ENCODE measurements at places on chromosomes 3 and 15.

- no peak for DNase-seq
These were observed 14.9 kb downstream of the ATP11B start for GRCh38 chr3:182808041-182808770.

- DNase-seq, result peak; percentile 32
These were observed 271.7 kb downstream of the RPLP1 start for GRCh38 chr15:69724333-69724732.

GRCh38 chr3:170485294-170485693 is 66.6 kb downstream of the CLDN11 start:
- DNase-seq, result no peak

DNA sequence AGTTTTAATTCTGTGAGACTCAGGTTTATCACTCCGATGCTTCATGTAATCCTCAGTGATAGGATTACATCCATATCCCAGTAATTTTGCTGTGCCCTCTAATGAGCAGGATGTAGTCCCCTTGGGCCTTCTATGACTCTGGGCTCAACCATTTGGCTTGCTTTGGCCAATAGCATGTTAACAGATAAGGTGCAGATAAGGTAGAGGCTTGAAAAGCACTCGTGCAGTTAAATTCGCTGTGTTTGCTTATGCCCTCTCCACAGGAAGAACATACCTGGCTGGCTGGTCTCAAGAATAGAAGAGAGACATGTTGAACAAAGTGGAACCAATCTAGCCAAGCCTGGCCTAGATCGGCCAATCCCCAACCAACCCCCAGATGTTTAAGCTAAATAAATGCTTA is 20.1 kb downstream of the CCDC13 start:
- no peak for DNase-seq

GRCh38 chr3:8529738-8530525 is 28.3 kb downstream of the LMCD1 start:
- peak; percentile 58 for DNase-seq

DNA sequence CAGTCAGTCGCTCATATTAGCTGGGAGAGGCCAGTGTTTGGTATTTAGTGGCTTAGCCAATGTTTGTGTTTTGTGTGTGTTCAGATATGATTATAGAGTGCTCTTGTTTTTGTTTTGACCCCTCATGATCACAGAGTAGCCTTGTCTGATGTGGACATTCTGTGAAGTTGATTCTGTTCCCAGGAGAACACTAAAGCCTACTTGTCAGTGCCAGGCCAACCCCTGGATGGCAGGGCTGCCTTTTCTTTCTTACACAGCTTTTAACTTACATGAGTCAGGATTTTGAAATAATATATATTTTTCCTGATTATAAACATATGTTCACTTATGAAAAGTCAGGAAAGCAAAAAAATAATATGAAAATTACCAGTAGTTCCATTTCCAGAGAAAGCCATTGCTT is 11.9 kb downstream of the CFAP161 start:
- no peak for DNase-seq

- DNase-seq, result no peak
These were observed 6.5 kb downstream of the ARHGEF3 start for GRCh38 chr3:56795097-56795828.

- DNase-seq, result peak; percentile 32
These were observed 161.5 kb upstream of the KBTBD8 start for GRCh38 chr3:66836363-66837152.

- DNase-seq, result no peak
These were observed 116.6 kb downstream of the TRIM42 start for GRCh38 chr3:140794507-140794906.

DNA sequence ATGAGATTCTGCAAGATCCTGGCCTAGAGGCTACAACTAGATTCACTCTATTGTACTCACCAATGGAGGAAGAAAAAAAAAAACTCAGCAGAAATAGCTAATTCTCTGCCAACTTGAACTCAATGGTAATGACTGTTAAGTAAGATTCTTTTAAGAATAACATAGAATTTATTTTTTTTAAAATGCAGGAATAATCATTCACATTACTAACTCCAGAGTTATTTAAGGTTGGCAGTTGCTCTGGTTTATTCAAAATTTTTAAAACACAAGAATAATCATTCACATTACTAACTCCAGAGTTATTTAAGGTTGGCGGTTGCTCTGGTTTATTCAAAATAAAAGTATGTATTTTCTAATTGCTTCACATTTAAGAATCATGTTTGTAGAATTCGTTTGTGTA is 1071.9 kb downstream of the IGSF11 start:
- no peak for DNase-seq

DNA sequence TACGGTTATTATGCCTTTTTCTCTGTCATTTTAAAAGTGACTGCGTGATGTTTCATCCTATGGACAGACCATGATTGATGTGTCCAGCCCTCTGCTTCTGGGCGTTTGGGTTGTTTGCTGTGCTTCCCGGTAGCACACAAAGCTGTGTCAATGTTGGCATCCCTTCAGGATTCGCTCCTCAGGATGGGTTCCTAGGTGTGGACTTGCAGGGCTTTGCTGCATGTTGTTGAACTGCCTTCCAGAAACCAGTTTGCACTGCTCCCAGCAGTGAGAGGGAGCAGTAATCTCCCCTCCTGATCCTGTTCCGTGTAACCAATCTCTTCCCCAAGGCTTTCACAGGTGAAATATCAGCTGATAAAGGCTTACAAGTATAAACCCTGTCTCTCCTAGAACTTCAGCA is 787 bp downstream of the TRPM1 start:
- DNase-seq, result no peak

GRCh38 chr15:69854521-69855181 is 243.1 kb downstream of the TLE3 start:
- no peak for DNase-seq

DNA sequence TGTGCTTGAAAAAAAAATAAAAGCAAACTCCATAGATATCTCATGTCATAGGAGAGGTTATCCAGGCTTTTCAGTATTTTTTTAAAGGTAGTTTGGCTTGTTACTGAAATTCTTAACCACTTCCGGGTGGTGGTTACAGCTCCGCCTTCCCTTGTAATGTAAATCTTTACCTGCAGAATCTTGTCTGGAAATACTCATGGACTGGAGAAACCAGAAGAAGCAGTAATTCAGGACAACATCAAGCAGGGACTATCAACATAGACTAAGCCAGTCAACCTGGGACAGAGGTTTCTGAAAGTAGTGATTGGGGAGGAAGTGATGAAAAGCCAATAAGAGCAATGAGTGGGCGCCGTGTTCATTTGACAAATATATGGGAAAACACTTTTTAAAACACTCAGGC is 78.9 kb upstream of the SKOR1 start:
- DNase-seq, result no peak

DNA sequence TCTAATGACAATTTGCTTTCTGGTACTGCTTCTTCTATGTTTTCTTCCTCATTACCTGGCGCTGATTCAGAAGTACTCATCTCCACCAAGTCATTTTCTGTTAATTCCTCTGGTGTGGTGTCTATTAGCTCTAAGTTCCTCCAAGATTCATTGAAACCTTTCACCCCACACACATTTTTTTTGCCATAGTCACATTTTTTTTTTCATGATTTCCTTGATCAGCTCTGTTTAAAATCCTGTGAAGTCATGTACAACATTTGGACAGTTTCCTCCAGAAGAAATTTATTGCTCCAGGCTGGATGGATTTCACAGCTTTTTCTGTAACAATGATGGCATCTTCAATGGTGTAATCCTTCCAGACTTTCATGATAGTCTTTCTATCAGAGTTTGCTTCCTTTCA is 243.2 kb upstream of the VEPH1 start:
- no peak for DNase-seq

DNA sequence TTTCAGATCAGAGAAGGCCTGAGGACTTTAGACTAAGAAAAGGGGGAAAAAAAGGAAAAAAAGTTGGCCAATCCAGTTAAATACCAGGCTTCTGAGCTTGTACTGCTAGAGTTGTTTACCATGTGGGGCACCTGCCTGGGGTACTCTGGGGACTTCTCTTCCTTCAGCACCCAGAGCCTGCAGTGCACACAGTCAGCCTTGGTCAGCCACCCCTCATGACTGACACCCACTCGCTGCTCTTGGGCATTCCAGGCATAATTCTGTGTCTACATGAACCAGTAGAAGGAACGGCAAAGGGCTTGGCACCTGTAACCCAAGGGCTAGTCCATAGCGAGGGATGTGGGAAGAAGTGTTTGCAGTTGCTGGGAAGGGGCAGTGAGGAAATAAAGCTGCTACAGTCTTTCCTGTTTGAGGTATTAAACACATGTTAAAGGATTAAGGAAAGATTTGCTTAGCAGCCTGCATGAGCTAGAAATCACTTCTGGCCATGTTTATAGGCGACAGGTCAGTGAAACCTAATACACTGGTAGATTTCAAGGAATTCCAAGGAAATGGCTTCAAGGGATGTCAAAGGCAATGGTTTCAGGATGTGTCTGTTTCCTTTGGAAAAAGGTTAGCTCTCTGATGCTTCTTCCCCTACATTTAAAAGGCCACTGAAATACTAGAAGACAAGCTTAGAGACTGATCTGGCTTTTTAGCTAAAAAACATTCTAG is 232.5 kb downstream of the CHST2 start:
- DNase-seq, result no peak

- DNase-seq, result no peak
These were observed 30.9 kb upstream of the TLE3 start for GRCh38 chr15:70128414-70129140.

DNA sequence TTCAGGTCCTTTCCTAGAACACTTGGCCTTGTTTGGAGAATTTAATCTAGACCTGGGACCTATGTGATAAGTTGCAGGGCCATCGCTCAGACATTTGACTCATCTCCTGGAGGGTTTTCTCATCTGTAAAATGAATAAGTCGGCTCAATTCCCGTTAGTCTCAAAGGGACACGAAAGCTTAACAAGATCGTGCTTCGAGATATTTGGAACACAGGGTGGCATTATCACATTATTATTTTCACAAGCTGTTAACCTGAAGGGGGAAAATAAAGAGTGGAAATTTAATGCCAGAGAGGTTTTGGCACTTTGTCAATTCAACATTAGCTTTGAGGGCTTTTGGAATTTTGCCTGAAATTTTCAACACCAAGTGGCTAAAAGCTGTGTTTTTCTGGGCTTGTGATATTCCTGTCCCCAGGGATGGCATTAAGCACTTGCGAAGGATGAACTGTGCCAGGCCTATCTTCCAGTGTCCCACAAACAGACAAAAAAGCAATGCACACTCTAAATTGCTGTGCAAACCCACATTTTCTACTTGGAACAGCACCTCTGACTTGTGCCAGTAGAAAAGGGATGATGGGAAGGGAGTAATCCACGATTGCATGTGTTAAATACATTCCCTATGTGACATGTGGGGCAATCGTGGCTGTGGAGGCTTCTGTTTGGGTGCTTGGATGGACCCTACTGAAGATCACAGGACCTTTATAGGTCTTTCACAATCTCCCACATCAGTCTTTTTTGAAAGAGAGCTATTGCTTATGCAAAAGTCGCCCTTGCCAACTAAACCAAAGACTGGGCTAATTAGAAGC is 478.7 kb downstream of the MFSD1 start:
- no peak for DNase-seq
